Epithelial cell of prostate (primary cell): ENCODE measurements at places on chromosomes 6 and 20.

DNA sequence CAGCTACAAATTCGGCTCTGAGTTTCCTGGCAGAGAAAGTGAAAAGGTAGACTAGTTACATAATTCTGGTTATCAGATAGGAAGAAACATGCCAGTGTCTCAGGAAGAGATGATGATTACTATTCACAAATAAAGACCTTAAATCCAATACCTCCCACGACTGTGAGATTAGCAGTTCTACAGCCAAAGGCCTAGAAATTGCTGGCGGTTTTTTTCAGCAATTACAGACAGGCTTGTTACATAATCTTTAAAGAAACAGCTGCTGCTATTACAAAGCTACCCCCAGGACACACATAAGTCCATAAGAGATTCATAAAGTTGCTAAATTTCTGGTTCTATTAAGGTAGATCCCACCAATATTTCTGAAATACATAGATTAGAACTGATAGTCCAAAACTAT lies 40.2 kb downstream of the PIGU start:
- no peak for DNase-seq

DNA sequence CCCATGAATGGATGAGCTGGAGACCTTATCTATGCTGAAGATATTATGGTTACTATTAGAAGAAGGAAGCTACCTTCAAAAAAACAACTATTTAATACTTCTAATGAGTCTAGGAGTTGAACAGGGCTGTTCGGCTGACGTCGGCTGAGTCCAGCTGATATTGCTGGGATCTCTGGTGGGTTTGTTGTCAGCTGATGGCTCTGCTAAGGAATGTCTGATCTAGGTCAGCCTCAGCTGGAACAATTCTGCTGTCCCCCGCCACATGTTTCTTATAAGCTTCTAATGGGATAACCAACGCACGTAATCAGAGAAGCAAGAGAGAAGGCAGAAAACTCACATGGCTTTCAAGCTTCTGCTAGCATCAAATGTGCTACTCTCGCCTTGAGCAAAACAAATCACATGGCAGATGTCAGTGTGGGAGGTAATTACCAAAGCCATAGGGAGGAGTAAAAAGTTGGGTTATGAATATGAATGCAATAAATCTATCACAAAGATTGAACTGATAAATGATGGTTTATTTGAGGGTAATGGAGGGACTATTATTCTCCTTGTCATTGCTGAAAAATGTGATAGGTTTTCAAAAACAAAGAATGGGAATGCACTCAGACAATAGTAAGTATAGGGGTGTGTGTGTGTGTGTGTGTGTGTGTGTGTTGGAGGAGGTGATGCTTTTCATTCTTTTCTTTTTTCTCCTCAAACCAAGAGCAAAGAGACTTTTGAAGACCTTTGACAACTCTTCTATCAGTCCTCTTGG lies 71.5 kb downstream of the BTBD3 start:
- DNase-seq = no peak

DNA sequence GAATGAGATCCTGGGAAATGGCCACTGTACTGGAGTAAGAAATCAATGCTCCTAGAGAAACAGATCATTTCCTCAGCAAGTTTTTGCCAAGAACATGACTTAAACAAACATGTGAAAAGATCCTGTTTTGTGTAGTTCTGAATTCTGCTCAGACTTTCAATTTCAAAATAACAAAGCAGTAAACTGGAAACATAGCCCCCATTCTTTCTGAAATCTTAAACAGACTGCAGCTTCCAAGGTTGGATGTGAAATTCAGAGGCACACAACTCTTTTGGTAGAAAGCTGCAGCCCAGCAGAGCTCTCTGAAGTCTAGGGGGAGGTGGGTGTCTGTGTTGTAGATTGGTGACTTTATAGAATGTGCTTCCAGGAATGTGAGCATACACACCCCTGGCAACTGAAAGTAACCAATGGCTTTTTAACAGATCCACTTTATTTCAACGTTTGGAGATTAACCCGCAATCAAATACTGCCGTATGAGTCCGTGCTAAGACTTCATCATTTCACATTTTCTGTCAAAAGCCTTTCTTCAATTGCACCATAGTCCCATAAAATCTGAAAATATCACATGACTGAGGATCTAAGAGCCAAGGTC lies 86.4 kb downstream of the ATXN1 start:
- no peak for DNase-seq

DNA sequence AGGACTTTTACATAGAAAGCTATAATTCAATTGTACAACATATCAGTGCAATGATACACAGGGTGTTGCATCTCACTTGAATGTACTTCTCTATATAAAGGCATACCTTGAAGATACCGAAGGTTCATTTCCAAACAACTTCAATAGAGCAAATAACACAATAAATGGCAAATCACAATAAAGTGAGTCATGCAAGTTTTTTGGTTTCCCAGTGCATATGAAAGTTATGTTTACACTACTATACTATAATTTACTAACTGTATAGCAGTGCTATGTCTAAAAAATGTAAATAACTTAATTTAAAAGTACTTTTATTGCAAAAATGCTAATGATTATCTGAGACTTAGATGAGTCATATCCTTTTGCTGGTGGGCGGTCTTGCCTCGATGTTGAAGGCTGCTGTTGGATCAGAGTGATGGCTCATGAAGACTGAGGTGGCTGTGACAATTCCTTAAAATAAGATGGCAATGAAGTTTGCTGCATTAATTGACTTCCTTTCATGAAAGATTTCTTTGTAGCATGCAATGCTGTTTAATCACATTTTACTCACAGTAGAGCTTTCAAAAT lies 188.8 kb downstream of the TASP1 start:
- DNase-seq = no peak

DNA sequence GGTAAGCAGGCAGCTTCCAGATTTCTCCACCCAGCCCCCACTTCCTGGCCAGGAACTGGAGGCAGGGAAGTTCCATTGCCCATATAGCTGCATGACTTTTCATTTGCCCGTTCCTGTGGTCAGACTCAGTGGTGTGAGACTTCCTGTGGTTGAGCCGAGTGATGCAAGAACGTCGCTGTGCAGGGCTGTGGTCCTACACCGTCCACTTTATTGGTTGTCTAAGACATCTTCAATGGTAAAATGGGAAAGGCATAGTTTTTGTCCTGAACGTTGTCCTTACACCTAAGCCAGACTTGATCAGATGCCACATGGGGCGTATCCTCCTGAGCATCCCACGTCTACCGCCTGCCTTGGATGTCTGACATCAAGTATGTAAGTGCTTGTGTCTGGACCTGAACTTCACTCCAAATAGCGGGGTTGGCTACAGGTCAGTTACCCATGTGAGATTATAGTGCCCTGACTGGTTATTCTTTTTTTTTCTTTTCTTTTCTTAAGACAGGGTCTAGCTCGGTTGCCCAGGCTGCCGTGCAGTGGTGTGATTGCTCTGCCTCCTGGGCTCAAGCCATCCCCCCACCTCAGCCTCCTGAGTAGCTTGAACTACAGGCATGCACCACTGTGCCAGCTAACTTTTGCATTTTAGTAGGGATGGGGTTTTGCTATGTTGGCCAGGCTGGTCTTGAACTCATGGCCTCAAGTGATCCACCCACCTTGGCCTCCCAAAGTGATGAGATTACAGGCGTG lies 25.9 kb upstream of the GTSF1L start:
- DNase-seq = no peak

- DNase-seq = no peak
Measured at GRCh38 chr6:1612299-1612973, 2.7 kb downstream of the FOXC1 start.

GRCh38 chr6:51490101-51490500 lies 597.3 kb downstream of the PKHD1 start:
- no peak for DNase-seq

GRCh38 chr6:38684237-38684636 lies 18.7 kb downstream of the GLO1 start:
- no peak for DNase-seq

DNA sequence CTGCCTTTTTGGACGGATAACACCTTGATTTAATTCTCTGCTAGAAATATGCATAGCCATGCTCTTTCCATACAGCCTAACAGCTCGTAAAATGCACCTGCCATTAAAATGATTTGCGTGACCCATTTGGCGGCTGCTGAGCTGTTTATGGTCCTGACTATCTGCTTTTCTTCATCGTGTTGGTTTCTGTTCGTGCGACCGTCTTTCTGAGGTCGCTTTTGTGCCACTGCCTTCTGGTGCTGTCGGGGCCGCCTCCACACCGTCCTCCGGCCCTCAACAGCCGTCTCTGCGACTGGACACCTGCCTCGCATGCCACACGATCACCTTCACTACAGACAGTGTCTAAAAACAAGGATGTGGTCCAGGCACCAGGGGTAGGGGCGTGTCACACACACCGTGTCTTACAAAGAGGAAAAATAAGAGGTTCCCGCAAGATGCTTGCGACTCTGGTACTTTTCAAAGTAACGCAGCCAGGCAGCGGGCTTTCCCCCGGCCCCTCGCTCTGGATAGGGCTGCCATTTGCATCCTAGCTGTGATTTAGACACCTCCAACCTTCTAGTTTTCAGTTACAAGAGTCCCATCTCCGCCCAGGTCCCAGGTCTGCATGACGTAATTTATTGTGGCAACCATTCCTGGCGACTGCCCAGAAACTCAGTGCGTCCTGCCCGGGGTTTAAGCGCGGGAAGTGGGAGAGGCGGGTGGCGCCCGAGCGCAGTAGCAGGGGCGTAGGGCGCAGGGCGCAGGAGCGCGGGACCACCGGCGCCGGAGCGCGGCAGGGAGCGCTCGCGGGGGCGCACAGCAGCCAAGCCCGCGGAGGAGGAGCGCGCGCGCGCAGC lies at the start of gene STMND1:
Gene STMND1, plus strand, starts transcription at position 629 of the 836 bp plus-strand sequence. CDS start 208 bp downstream, outside the sequence.
- DNase-seq = no peak

GRCh38 chr20:41329435-41330342 lies 10.9 kb upstream of the LPIN3 start:
- peak; percentile 77 for DNase-seq

GRCh38 chr6:115767931-115768330 lies 292.8 kb downstream of the FRK start:
- DNase-seq = no peak

GRCh38 chr6:4607793-4608192 lies 168.4 kb upstream of the CDYL start:
- no peak for DNase-seq

GRCh38 chr6:40499215-40499614 lies 87.9 kb downstream of the LRFN2 start:
- DNase-seq = no peak

DNA sequence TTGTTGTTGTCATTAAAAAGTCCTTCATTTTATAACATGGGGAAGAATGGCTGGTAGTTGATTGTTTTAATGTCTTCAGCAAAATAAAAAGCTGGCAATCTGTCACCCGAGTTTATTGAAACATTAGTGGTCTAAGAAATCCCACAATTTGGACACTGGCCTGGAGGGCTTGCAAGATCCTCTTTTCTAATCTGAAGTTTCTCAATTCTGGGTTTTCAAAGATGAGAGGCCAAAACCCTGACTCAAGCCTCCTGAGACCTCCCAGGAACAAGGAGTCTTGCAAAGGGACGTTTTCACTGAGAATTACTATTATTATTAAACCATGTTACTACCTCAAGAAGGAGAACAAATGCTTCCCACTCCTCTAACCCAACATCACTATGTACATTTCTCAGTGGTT lies 19.5 kb downstream of the MAP1LC3A start:
- DNase-seq = no peak

GRCh38 chr20:1569415-1569881 lies 11.9 kb upstream of the SIRPD start:
- DNase-seq = peak; percentile 93

DNA sequence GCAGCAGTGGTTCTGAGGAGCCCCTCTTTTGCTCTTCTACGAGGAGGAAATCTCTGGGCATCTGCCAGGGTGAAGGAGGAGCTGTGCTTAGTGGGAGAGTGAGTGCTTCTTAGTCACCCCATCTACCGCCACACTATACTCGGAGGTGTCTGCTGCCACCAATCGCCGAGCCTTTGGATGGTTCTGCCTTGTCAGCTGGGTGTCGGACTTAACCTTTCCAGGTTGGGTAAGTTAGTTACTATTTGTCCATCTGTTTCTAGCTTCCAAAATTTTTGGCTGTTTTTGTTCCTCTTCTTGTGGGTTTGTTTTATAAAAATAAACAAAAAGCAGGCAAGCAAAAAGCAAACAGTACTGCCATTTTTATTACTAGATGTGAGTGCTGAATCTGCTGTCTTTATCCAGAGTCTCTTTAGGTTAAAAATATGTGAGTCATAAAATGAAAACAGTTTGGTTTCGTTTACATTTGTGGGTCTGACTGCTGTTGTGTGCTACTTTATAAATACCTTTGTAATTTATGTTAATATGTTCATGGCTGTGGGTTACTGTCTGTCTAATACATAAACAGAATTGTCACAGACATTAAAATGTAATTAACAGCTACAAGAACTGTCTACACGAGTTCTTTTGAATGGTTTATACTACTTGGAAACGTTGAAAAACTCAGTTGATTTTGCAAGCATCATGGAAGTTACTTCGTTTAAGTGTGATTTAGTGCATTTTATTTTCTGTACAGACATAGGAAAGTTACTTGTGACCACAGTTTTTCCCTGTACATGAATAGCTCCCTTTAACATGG lies 89.2 kb downstream of the ARID1B start:
- DNase-seq = no peak

DNA sequence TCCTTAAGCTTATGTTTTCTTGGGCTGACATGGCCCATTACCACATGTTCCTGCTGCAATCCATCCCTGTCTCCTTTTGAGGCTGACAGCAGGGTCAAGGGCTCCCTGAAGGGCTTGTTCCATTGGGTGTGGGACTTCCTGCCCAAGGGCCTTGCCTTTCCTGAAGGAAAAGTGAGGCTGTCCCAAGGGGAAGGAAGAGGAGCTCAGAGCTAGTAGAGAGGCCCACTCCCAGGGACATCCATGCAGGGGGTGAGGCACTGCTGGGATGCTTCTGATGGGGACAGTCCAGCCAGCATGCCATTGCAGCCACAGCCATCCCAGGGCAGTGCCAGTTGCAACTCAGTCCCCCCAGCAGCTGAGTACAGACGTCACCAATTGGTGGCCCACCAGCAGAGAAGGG lies 138.4 kb upstream of the FOXA2 start:
- DNase-seq = no peak
